Stimulated activated CD4-positive, alpha-beta T cell treated with anti-CD3 and anti-CD28 coated beads, Interleukin-15, amount 100 ng/mL, for 1 hour (primary cell): ENCODE measurements at places on chromosomes 7 and 10.

DNA sequence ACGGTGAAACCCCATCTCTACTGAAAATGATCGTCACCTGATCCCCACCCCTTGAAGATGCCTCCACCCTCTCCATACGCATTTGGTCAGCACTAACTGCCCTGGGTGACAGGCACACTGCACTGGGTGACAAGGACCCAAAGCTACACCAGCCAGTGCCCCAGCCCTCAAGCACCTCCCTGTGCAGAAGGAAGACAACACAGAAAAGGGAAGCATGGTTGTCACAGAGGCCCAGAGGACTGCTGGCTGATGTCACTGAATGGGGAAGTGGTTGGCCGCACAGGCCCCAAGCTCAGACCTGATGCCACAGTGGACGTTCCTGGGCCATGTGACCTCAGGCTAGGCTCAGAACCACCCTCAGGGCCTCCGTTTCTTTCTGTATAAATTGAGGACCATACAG lies 4.2 kb upstream of the PILRA start:
- DNase-seq: no peak

GRCh38 chr10:16945593-16945992 lies 128.4 kb upstream of the RSU1 start:
- no peak for DNase-seq

DNA sequence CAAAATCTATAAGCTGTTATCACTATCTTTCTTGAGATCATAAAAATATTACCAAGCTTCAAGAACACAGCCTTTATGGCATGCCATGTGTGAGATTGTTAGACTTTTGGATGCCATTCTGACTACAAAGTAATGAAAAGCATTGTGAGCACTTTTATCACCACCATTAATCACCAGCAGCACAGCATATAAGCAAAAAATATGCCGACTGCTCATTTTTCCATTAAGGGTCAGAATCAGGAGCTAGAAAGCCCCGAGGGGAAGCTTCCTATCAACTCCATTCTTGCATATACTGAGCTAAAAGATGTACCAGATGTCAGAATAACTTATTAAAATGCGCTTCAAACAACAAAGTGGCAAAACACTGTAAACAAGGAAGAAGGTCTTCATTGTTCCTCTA lies 114.3 kb downstream of the LMBR1 start:
- DNase-seq: no peak

DNA sequence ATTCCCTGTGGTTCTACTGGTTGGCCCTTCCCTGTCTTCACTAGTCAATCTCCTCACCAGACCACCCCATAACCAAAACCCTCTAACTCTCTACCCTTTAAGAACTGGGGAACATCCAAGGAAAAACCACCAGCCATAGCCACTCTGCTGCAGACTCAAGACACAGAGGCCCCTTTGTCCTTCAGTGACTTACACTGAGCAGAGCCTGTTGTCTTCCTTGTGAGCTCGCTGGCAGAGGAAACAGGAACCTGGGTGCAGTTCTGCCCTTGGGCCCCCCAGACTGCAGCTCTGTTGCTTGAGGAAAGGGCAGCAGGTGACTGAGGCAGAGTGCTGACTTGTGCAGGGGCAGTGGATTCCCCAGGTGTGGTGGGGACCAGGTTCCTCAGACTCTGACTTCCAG lies 30.6 kb downstream of the ZC3HAV1 start:
- no peak for DNase-seq

DNA sequence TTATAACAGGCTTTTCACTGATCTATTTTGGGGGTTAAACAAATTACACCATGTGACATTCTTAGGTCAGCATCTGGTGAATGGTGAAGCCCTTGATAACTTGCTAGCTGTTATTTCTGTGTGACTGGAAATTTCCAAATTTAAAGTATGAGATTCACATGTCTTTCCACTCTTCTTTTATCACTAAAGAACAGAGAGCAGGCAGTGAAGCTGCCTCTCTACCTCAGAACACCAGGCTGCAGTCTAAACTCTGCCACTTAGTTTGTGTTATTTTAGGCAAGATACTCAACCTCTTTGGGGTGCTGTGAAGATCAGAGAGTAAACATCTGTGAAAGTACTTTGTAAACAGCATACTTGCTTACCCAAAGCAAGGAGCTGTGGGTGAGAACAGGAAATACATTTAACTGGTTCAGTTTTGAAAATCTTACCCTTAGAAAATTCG lies 15.5 kb upstream of the SP4 start:
- DNase-seq: no peak

- DNase-seq: no peak
Observed at GRCh38 chr7:96016056-96016586, 243.8 kb downstream of the DYNC1I1 start.

GRCh38 chr7:39644170-39644569 lies 20.8 kb downstream of the RALA start:
- DNase-seq: no peak

DNA sequence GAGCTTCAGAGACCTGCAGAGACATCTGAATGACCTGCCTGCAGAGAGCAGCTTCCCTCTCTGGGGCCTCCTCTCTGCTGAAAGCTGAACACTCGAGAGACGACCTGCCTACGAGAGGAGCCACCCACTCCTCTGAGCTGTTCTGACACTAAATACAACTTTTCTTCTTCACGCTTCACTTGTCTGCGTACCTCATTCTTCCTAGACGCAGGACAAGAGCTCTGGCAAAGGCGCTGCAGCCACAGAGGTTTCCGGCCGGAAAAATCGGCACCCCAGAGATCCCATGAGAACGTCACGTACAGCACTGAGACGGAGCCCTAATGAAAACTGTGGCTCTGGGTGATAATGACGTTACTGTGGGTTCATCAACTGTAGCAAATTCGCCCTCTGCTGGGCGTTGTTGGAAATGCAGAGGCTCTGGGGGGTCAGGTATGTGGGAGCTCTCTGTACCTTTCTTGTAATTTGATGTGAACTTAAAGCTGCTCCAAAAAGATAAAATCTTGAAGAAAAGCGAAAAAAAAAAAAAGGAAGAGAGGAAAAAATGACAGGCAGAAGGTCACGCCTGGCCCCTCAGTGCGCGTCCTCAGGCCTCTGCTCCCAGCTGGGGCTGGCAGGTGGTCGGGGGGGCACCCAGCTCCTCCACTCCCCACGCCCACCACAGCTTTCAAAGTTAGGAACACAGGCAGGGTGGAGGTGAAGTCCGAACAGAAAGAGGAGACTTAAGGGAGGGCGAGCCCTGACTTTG lies 120.7 kb downstream of the DYNC2I1 start:
- peak; percentile 77 for DNase-seq

DNA sequence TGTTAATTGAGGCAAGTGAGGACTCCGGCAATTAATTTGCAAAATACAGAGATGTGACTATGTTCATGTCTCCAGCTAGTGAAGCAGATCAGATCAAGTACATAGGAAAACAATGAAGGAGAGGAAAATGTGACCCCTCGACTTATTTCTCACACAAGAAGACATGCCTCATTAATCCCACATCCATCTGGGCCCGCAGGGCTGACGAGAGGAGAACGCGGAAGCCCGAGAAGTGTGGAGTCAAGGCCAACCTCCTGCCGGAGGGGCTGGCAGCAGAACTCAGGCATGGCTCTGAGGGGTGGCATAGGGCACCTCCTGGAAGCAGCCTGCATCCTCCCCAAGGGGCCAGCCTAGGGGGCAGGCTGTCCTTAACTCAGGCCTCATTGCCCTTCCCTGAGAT lies 54.4 kb downstream of the ZNF503 start:
- no peak for DNase-seq

- DNase-seq: no peak
Observed at GRCh38 chr7:48665353-48666135, 258.8 kb upstream of the CDC14C start.

DNA sequence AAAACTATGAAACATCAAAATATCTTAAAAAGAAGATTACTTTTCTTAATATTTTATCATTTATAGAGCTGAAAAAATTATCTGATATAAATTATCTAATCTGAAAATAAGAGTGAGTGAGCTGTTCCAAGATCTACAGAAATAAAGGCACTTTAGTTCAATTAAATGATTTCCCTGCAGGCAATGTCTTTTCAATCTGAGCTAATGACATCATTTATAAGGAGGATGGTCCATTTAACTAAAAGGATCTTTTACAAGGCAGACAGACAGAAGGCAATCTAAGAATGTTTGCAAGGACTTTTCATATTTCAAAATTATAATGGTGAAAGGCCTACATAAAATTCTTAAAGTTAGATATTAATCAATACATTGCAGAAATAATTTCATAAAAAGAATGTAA lies 71.8 kb downstream of the SKAP2 start:
- no peak for DNase-seq

- no peak for DNase-seq
Observed at GRCh38 chr7:116569737-116570136, 44.9 kb downstream of the CAV1 start.

GRCh38 chr10:35150308-35150707 lies 23.7 kb downstream of the CREM start:
- no peak for DNase-seq

- DNase-seq: no peak
Observed at GRCh38 chr10:22997096-22997495, 69.2 kb downstream of the ARMC3 start.

GRCh38 chr7:27808626-27809025 lies 68.7 kb downstream of the TAX1BP1 start:
- no peak for DNase-seq

GRCh38 chr7:79778786-79779770 lies 325.6 kb upstream of the MAGI2 start:
- no peak for DNase-seq

- DNase-seq: no peak
Observed at GRCh38 chr10:84397735-84398144, 69.4 kb downstream of the CCSER2 start.

- no peak for DNase-seq
Observed at GRCh38 chr10:1644191-1644711, 93.1 kb downstream of the ADARB2 start.

DNA sequence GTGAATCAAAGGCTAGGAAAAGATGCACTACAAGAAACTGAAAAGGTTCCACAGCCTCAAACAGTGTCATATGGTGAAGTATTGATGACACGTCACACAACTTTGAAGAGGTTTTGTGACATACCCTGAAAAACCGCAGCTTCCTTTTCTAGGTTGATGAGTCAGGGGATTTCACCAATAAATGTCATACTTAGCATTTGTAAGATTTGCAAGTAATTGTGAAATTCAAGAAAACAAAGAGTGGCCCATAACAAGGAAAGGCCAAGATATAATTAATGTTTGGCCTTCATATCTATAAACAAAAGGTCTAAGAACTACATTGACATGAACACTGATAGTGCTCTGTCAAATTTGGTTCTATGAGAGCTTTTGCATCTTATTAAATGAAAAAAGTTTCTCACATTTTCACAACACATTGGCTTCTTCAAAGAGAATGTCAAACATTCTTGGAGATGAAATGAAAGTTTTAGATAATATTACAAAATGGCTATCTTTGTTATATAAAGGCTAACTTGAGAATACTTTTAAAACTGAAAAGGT lies 62.0 kb upstream of the NAMPT start:
- DNase-seq: no peak

DNA sequence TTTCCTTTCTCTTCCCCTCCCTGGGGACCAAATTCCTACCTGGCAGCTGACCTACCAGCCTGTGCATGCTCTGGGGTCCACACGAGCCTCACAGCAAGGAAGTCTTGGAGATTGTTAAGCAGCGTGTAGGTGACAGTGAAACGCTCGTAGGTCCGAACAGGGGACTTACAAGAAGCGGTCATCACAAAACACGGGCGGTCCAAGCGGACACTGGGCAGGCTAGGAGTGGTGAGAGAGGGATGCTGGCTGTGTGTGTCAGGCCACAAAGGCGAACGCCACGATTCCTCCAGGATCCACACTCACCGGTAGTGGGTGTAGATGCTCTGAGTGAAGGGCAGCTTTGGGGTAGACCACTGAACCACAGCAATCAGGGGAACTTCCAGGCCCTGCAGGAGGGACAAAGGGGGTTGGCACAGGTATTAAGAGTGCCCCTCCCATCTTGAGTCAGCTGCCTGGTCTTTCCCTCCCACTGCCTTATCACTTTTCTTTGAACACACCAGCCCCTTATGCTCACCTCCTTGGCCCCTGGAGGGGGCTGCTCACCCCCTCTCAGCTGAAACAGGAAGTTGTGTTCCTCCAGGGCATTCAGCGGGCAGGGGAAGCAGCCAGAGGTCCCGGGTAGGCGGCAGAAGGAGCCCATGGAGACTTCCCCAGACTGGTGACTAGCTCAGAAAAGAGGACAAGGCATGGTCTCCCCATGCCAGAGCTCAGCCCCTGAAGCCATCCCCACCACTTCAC lies 2.0 kb downstream of the TRAPPC14 start:
- DNase-seq: no peak

DNA sequence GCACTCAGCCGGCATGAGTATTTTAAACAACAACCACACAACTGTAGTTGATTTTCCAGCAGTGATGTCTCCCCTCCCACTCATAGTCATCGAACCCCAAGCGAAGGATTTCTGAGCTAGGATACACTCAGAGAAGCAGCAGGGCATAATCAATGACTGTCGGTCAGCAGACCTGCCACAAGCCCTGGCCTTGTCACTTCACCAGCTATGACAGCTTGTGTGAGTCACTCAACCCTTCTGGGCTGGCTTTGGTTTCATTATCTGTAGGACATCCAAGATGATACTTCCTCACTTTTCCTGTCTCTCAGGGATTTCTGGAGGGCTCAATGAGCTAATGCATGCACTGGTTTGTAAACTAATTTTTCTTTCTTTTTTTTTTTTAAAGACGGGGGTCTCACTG lies 22.0 kb upstream of the UBE3C start:
- DNase-seq: no peak

GRCh38 chr7:133253519-133253875 lies 619 bp downstream of the EXOC4 start:
- DNase-seq: no peak

- no peak for DNase-seq
Observed at GRCh38 chr10:124349996-124350280, 68.8 kb downstream of the OAT start.

- no peak for DNase-seq
Observed at GRCh38 chr7:85185424-85186082, 1.3 kb downstream of the SEMA3D start.

DNA sequence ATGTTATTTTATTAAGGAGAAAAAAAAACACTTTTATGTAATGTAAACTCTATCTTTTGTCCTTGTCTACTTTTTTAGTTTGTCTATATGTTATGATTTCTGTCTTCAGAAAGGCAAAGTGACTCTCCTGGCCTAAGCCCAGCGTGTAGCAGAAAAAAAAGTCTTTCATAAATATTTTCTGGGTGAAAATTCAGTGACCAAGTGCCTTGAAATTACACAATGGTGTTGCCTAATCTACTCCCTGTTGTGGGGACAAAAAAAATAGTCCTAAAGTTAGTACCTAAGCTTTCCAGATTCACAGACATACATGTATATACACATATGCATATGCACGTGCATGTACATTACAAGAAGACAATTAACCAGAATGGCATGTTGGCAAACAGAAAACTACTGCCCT lies 1257.8 kb upstream of the SORCS1 start:
- DNase-seq: no peak
